ELF-1 (cell line): ENCODE measurements at places on chromosomes 6 and 20.

GRCh38 chr6:37085198-37085597, 79.7 kb downstream of the FGD2 start:
- DNase-seq, result no peak

GRCh38 chr6:127690092-127690491, 113.1 kb downstream of the C6orf58 start:
- DNase-seq, result no peak

DNA sequence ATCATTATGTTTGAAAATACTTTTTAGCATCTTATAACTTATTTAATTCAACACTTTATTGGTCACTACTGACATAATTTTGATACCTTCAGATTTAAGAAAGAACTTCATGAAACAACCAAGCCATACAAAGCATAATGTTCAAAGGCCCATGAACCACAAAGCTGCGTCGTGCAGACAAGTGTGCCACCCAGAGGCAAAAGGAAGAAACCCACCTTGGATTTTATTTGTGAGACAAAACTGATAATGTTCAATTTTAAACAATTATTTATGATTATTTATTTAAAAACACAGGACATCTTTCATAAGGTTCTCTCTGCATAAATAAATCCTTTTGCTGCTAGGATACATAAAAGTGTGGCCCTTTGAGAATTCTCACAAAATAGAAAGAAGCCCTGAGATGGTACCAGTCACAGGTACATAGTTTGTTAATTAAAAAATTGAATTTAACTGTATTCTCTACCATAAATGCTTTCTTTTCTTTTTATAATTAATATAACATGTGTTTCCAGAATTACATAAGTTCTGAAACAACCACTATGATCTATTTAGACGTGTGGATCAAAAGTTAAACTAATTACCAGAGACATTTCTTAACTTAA, 143.7 kb downstream of the RALGAPA2 start:
- no peak for DNase-seq

- no peak for DNase-seq
Observed at GRCh38 chr6:143842461-143842901, 657 bp upstream of the LTV1 start.

GRCh38 chr20:49501917-49502316, 19.4 kb upstream of the KCNB1 start:
- DNase-seq, result peak; percentile 69

GRCh38 chr6:107186047-107186446, 70.7 kb upstream of the BEND3 start:
- DNase-seq, result no peak

GRCh38 chr6:34979994-34980393, 90.9 kb downstream of the ANKS1A start:
- DNase-seq, result no peak

- peak; percentile 16 for DNase-seq
Observed at GRCh38 chr6:163577404-163577803, 162.9 kb downstream of the QKI start.

GRCh38 chr6:27156874-27157458, 90.5 kb upstream of the PRSS16 start:
- DNase-seq, result no peak

DNA sequence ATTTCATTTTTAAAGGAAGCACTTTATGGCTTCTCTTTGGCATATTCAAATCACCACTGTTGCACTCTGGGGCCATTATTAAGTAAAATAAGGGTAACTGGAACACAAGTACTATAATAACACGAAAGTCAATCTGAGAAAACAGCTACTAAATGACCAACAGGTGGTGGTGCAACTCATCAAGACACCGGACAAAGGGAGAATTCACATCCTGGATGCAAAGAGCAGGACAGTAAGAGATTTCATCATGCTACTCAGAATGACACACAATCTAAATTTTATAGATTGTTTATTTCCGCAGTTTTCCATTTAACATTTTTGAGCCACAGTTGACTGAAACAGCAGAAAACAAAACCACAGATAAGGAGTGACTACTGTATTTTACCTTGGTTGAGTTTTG, 27.6 kb upstream of the LY86 start:
- DNase-seq, result no peak

DNA sequence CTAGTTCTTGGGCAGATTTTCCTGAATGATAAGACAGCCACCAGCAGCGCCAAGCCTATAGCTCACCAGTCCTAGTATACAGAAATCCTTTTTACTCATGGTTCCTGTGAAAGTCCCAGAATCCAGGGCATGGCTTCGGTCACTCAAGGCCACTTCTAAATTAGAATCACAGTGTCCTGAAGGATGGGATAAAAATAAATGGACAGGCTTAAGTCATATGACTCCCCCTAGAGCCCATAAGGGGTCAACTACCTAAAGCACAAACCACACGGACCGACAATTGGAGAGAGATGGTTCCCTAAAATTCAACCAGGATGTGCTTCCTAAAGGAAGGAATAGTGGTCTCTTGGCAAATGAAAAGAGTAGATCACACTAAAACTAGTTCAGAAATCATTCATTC, 404.1 kb upstream of the PLCB4 start:
- DNase-seq, result no peak

DNA sequence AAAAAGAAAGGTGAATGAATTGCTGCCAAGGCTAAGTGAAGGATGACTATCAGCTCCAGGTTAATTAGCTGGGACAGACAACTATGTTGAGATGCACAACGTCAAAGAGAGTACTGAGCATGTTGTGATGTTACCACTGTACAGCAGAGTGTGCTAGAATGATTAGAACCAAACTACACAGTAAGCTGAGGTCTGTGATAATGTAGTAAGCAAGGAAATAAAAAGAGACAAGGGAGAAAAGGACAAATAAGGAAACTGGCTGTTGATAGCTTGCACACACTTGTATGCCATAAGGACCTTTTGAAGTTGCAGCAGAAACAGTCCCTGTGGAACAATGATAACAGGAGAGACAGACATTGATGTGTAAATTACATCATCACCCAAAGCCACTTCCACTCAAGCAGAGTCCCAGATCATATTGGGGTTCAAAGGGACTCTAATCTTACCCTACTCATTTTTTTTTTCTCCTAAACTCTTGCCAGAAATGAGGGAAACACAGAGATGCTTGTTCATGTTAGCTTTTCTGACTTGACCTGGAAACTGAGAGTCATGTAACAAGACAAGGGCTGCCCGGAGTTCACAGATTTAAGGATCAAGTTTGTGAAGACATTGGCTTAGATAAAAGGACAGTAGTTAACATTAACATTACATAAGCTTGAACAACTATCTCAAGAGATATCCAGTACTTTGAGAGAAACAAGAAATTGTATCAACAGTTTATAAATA, 189.9 kb downstream of the CENPW start:
- no peak for DNase-seq

- DNase-seq, result no peak
Observed at GRCh38 chr6:144606083-144606482, 320.9 kb downstream of the UTRN start.

DNA sequence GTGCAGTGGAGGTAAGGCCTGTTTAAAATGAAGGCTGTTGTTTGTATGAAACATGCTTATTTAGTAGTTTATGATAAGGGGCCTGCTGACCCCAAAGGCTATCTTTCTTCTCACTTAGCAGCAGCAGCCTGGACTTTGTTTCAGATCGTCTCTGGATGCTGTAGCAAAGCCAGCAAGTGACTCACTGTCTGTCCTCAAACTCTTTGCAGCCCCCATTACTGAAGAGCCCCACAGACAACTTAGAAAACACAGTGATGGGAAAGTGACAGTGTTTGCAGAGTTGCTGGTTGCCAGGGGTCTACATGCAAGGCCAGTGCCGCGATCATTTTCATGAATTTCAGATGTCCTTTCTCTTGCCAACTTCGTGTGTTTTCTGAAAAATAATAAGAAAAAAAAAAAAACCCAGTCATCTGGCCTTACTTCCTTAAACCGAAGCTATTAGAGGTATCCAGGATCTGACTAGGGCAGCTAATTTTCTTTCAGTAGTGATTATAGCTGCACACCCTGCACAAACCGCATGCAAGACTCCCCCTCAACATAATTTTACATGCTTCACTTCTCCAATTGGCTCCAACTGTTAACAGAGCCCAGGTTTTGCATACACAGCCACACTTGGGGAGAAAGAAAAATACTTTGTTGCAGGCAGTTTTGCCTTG, 11.6 kb upstream of the F13A1 start:
- DNase-seq, result no peak

GRCh38 chr20:1327241-1327653, 1.7 kb downstream of the SDCBP2 start:
- no peak for DNase-seq

DNA sequence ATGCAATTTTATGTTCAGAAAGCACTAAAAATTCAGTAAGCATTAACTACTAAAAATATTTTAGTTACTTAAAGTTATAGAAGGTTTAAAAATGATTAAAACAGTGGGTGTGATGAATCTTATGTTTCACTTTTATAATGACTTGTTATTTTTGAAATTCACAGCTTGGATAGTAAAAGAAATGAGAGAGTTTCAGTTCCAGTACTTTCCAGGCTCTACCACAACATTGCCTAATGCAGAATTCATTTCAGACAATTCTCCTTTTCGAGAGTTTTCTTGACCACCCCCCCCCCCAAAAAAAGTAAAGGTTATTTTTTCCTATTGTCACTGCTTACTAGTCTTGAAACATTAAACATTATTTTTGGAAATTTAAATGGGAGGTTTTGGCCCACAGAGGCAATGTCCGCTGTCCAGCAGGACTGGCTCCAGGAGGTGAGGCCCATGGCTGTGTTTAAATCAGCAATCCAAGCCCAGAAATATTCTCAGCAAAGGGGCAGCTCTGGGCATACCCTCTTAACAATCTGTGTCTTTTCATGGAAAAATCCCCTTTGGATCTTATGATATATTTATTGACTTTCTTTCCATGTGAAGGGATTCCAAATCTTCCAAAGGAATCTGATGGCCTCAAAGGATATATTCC, 519.9 kb downstream of the MAFB start:
- DNase-seq, result no peak

GRCh38 chr6:144361016-144361415, 75.9 kb downstream of the UTRN start:
- no peak for DNase-seq

GRCh38 chr6:27684264-27685211, 211.6 kb upstream of the ZNF184 start:
- DNase-seq, result peak; percentile 94

DNA sequence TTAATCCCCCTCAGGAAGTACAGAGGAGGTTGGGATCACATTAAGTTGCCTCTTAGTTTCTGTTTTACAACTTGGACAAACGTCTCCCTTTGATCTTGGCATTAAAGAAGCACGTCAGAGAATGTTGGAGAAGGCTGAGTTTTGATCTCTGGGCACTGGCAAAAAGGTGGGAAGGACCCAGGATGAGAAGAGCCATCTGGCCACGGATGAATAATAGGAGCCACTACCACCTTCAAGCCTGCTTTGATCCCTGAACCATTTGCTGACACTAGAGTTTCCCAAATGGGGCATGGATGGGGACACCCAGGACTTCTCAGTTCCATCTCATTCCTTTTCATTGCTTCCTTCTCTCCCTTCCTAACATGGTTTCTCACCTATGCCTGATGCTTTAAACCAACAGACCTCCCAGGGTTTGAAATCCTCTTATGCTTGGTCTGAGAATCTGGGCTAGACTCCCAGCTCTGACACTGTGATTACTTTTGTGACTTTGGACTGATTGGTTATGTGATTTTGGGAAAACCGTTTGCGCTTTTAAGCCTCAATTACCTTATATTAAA, 5.8 kb downstream of the TM9SF4 start:
- no peak for DNase-seq

GRCh38 chr6:154430481-154430919, 73.9 kb upstream of the IPCEF1 start:
- DNase-seq, result no peak

DNA sequence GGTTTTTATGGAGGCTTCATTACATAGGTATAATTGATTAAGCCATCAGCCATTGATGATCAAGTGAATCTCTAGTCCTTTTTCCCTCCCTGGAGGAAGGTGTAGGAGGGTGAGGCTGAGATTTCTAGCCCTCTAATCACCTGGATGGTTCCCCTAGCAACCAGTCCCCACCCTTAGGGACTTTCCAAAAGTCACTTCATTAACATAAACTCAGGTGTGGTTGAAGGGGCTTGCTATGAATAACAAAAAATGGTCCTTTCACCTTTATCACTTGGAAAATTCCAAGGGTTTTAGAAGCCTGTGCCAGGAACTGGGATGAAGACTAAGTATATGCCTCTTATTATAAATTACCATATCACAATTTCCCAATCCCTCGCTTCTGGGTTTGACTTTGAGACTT, 40.4 kb downstream of the SMPDL3A start:
- peak; percentile 27 for DNase-seq

GRCh38 chr20:19382386-19383340, 170.2 kb downstream of the SLC24A3 start:
- no peak for DNase-seq

- no peak for DNase-seq
Observed at GRCh38 chr6:70257768-70258273, 45.1 kb downstream of the COL9A1 start.

GRCh38 chr20:18805881-18806280, 7.7 kb upstream of the SCP2D1 start:
- no peak for DNase-seq

GRCh38 chr6:19362396-19362795, 474.8 kb upstream of the ID4 start:
- DNase-seq, result no peak

DNA sequence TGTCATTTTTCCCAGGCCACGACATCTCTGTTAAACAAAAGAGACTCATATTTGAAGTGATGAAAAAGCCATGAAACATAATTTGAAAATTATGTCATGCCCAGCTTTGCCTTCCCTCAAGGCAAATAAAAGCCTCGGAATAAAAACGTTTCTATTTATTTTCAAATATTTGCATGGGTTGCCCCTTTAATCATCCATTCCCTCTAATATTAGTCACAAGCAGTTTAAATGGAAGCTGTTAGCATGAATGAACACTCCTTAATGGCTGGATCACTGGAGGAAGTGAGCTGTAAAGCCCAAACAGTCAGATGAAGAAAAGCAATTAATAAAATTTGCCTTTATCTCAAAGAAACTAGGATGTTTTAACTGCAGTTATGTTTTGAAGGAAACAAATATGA, 69.3 kb upstream of the STMND1 start:
- DNase-seq, result no peak

GRCh38 chr20:10710991-10711775, 37.4 kb upstream of the JAG1 start:
- no peak for DNase-seq

DNA sequence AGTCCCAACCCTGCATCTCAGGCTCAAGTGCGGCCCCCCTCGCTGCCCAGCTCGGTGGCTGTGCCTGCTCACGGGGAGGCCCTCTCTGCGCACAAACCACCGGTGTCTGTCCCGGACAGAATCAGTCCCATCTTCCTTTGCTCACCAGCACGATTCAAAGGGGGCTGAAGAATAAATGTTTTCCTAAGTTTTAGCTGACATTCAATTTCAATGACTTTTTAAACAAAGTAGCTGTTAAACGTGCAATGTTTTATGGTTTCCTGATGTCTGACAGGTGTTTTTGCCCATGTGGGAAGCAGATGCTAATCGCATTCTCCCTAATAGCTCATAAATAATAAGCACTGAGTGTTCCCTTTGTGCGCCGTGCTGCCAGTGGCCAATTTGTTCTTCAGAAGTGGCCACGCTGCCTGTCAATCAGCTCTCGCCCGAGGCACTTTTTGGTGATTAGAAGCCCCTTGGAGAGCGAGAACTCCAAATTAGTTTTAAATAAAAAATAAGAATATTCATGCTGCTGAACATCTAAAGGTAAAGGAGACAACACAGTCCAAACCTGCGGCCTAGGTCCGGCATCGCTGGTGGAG, 26.3 kb downstream of the BHLHE23 start:
- no peak for DNase-seq
